ENCODE measurements at places on chromosomes 4 and X.

DNA sequence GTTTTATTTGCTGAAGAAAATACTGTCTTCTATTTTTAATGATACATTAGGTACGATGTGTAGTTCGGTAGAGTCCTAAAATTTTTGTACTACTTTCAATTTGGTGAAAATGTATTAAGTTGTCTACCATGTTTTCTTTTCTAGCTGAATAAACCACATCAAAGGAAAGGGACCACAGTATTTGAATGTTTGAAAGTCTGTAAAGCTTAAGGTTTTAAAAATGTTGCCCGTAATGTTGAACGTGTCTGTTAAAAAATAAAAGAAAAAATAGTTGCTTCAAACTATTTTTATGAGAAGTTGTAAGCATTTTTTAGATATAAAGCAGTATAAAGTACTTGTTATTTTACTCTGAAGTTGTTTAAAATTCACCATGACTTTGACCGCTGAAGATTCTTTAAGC is 3.2 kb downstream of the CDKN2AIP start:
- no peak for ATAC-seq

DNA sequence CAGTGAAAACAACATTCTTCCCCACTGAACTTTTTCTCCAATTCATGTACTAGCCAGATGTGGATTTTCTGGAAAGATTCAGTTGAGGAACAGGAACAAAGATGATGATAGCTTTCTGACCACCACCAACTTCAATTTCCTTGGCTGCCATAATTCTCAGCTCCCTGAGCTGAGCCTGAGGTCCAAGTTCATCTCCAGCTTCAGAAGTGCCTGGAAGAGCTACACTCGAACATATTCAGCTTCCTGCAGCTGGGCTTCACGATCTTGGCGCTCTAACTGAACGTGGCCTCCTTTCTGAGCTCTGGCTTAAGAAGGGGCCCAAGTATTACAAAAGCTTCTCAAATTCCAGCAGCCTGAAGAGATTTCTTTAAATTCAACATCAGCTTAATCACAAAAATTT is 83.9 kb downstream of the QDPR start:
- ATAC-seq: no peak

GRCh38 chr4:77432717-77433417 is 172.8 kb upstream of the CXCL13 start:
- no peak for ATAC-seq

DNA sequence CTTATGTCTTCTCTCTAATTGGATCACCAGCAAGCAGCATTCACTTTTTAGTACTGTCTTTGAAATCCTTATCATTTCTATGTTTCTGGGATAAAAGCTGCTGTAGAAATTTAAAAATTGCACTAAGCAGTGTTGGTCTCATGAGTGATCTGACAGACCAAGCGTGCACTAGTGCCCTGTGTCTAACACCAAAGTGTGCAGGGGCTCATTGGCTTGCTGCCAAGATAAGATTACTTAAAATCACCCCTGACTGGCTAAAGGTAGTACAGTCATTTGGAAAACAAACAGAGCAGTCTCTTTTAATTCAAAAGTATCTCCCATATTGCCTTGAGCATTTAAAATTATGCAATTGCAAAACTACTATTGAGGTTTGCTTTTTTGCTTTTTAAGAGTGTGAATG is 304.6 kb downstream of the ARAP2 start:
- no peak for ATAC-seq

GRCh38 chr4:17788956-17789355 is 7.5 kb upstream of the FAM184B start:
- ATAC-seq: no peak

DNA sequence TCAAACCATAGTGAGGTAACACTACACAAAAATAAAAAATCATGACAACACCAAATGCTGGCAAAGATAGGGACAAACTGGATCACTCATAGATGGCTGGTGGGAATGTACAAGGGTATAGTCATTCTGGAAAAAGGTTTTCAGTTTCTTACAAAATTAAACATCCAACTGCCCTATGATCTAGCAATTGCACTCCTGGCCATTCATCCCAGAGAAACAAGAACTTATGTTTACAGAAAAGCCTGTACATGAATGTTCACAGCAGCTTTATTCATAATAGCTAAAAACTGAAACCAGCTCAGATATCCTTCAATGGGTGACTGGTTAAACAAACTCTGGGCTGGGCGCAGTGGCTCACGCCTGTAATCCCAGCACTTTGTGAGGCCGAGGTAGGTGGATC is 43.3 kb downstream of the NYX start:
- ATAC-seq: no peak

DNA sequence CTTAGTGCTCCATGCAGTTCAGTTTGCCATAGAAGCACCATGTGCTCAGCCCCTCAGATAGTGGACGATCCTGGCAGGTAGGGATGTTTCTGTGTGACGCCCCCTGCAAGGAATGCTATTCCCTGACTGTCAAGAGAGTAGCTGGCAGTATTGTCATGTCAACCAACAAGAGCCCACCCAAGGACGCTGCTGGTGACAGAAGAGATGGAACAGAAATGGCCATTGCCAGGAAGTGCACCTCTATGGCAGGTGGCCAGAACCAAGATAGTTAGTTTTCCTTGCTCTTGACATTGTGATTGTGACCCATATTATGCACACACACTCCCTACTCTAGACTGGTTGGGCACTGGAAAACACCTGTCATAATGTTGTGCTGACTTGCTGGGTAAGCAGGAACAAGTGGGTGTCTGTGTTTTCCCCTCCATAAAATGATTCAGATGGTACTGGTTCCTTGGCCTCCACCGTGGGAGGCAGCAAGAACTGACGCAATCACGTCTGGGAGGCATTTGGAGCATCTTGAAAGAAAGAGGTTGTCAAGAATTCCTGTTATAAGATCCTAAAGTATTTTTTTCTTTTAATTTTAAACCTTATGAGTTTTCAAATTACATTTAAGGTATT is 507.9 kb downstream of the MID1IP1 start:
- ATAC-seq: no peak

DNA sequence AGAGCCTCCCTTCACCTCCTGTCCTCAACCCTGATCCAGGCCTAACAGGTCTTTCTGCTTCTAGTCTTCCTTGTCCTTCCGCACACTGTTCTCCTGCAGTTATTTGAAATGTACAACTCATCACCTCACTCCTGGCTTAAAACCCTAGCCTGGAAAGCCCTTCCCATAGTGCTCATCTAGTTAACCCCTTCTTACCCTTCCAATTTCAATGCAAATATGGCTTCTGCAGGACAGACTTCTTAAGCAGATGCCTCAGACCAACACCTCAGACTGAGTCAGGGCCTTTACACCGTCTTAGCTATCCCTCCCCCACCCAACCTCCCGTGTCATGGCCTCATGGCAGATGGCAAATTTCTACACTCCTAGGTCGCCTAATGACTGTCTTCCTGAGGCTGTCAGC is 130.4 kb downstream of the BCOR start:
- no peak for ATAC-seq

GRCh38 chr4:174218127-174218790 is 65.2 kb downstream of the FBXO8 start:
- no peak for ATAC-seq

GRCh38 chrX:11890836-11891514 is 132.9 kb downstream of the MSL3 start:
- ATAC-seq: peak; percentile 78

- ATAC-seq: no peak
Observed at GRCh38 chr4:40555176-40555900, 74.3 kb downstream of the RBM47 start.

GRCh38 chr4:95093936-95094929 is 336.5 kb downstream of the BMPR1B start:
- ATAC-seq: no peak

DNA sequence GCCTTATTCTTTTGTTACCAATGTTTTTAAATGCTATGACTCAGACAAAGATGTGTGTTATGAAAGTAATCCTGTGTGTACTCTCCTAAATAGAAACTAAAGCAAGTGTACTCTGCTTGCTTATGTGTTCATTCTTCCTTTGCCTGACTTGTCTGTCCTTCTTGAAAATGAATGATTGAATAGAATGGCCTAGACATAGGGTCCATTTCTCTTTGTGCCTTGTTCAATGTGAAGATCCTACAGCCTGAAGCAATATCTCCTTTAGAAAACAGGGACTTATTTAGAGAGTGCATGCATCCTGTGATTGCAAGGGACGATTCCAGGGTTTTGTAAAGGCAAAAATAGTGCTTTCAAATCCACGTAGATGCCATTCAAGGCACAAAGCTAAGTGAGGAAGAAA is 343.6 kb upstream of the TACR3 start:
- ATAC-seq: no peak

GRCh38 chrX:101785142-101785541 is 125.5 kb upstream of the ARMCX2 start:
- no peak for ATAC-seq

DNA sequence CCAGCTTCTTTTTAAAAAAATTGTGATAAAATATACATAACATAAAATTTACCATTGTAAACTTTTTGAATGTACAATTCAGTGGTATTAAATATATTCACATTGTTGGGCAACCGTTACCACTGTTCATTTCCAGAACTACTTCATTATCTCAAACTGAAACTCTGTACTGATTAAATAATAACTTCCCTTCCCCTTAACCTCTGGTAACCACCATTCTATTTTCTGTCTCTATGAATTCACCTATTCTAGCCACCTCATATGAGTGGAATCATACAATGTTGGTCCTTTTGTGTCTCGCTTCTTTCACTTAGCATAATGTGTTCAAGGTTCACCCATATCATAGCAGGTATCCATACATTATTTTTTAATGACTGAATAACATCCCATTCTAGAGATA is 8.3 kb downstream of the GPR50 start:
- ATAC-seq: no peak

DNA sequence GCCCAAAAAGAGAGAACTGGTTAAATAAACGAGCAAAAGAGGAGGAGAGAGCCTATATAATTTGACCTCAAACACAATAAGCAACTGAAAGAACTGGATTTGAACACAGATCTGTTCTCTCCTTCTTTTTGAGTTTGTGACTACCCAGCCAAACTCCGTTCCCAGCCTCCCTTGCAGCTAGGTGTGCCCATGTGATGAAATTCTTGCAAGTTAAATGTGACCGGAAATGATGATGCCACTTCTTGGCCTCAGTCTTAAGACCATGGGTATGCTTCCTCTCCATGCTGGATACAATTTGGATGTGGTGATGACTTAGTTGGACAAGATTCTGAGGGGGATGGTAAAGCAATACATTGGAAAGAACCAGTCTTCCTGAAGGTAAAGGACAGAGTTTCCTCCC is 204.1 kb downstream of the PTTG2 start:
- no peak for ATAC-seq

DNA sequence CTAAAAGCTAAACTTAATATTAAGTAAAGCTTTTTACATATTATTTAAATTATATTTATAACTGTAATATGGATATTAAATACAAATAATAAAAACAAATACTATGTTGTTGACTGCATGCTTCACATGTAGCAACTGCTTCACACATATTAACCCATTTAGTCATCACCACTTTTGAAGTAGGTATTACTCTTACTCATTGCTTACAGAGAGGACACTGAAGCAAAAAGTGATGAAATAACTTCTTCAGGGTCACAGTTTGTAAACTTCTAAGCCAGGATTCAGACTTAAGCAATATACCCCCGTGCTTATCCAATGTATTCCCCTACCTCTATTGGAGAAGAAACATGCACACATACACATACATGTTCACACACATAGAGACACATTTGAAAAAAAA is 166.6 kb downstream of the DKK2 start:
- ATAC-seq: no peak

DNA sequence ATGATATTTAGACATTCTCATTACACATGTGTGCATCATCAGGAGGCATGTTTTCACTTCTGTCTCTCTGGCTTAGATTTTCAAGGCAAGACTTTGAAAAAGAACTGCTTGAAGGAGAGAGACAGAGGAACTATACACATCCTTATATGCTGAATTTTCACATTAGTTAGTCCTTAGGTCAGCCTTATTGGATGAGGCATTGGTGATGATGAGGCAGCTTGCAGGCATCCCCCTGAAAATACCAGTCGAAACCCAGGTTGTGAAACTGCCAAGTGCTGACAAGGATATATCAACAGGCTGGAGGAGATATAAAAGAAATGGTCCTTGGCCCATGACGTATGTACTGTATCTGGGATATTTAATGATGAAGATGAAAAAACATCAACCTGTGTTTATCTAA is 297.2 kb upstream of the AADAT start:
- ATAC-seq: no peak

- no peak for ATAC-seq
Observed at GRCh38 chr4:177667687-177668086, 225.4 kb upstream of the AGA start.

DNA sequence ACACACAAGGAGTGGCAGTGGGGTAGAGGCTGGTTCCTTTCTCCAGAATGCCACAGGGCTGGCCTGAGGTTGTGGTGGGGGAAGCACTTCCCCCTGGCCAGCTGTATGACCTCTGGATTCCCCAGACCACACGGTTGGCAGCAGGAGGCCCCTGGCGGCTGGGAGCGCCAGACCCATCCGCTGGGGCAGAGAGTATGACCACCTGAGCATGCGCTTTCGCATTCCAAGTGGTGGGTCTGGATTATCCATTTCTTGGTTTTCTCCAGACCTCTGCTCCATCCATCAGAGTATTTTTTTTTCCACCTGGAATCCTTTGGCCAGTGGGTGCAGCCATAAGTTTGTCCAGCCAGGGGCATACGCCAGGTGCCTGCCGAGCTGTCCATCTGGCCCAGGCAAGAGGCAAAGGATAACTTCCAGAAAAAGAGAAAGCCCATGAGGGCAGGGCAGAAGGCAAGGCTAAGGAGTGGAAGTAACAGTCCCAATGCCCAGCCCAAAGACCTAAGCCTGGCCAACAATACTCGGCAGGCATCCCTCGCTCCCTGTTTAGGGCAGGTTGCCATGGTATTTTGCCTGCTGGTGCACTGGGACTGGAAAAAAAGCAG is 39.3 kb downstream of the NHSL2 start:
- ATAC-seq: no peak

DNA sequence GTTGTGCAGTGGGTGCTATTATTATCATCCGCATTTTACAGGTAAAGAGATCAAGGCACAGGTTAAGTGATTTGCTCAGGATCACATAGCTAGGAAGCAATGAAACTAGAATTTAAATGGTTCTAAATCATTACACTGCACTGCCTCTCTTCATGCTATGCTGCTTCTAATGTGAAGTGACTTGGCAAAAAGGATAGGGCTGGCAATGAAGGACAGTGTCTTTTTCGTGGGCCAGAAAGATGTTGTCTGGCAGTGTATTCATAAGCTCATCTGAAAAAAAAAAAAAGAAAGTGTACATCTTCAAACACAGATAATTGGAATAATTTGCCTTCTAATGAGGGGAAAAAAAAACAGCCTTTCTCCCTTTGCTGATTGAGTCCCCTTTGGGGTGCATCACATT is 132.2 kb upstream of the FUNDC1 start:
- no peak for ATAC-seq

DNA sequence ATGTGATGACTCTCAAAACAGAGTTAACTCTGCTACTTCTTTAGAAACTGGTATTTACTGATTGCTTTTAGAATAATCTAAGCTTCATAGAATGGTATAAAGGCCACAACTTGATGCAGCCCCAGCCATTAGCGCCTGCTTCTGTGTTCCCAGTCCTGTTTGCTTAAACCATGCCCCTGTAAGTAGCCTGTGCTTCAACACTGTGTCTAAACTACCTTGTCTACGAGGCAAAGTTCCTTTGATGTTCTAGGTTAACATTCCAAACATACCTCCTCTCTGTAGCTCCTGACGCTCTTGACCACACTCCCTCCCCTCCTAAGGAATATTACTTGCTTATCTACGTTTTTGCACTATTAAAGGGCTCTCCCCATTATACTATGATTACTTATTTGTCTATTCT is 352.5 kb upstream of the ADGRL3 start:
- ATAC-seq: no peak

Data from gastroesophageal sphincter (tissue), 4 donors.